ENCODE measurements at places on chromosomes 5 and 9.

GRCh38 chr5:1780614-1780930 lies 19.1 kb downstream of the MRPL36 start:
- no peak for DNase-seq

DNA sequence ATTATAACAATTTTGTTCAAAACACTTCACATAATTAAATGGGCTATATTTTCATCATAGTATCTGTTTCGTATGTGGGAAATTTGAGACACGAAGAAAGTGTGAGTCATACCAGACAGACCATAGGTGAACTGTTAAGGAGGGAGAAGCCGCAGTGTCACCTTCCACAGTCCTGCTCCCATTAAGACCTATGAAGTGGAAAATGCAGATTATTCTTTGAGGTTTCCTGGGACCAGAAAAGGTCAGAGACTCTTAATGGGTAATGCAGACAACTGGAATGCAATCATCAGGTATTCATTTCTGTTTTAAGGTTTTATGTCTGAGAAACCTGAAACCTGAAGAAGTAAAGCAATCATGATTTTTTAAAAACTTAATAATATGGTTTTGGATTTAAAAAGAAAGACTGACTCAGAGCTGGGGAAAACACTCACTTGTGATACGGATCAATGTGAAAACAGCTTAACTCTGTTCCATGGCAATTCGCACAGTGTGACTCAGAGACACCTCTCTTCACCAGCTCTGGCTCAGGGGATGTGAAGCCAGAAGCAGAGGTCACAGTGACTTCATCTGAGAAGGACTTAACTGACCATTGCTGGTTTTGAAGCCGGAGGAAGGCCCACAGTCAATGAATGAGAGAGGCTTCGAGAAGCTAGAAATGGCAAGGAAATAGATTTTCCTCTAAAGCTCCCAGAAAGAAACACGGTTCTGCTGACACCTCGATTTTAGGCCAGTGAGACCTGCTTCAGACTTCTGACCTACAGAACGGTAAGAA lies 17.2 kb upstream of the GCNT1 start:
- no peak for DNase-seq

GRCh38 chr5:5788793-5789192 lies 366.3 kb downstream of the ICE1 start:
- no peak for DNase-seq

DNA sequence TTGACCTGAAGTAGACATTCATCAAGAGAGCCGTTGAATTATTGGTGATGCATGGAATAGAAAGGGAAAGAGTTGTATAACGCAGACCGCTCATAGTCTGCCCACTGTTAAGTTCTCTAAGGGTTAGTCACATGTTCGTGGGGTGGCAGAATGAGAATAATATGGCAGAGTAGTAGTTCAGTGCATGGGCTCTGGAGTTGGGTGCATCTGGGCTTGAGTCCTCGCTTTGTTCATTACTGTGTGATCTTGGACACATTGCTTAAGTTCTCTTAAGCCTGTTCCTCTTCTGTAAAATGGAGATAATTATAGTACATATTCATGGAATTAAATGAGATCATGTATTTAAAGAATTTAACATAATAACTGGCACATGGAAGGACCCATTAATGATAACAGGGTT lies 23.6 kb downstream of the TNPO1 start:
- DNase-seq: no peak

GRCh38 chr9:114516913-114517312 lies 11.6 kb upstream of the WHRN start:
- DNase-seq: no peak

- no peak for DNase-seq
Measured at GRCh38 chr5:133347039-133347438, 265.3 kb downstream of the FSTL4 start.

DNA sequence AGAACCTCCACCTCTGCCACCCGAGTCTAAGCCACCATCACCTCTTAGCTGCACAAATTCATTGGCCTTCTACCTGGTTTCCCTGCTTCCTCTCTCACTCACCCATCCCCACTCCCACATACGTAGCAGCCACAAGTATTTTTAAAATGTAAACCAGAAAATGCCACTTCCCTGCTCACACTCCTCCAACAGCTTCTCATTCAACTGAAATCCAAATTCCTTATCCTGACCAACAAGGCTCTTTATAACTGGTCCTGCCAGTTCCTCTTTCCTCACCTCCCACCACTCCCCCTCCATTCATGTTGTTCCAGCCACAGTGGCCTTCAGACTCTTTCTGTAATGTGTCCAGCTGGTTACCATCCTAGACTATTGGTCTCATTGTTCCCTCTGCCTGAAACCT lies 25.0 kb upstream of the PALM2AKAP2 start:
- DNase-seq: no peak

DNA sequence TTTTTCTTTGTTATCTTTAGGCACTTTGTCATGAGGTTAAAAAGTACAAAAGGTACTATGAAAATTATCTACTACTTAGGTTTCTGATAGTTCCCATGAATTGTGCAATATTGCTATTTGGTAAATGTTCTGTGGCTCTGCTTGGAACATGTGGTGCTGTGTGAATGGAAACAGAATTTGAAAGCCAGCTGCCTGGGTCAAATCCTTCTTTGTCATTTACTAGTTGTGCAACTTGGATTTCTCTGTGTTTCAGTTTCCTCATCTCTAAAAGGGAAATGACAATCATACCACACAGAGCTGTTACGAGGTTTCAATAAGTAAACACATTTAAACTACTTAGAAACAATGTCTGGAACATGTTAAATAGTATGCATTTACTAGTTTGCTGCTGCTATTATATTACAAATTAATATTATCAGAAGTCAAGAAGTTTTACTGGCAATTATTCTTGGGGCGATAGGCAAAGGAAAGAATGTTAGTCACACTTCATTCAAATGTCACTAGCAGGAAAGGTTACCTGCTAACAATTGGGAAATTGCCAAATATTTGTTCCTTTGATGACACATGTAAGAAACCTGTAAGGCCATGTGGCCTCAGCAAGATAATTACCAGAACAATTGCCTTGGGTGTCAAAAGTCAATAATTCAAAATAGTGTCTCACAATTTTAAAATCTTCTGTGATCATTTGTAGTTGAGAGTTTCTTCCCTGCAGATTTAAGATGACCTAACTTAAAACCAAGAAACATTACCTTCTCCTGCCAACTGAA lies 184.8 kb downstream of the KIAA0825 start:
- no peak for DNase-seq

GRCh38 chr9:127523312-127523851 lies 72.1 kb downstream of the LRSAM1 start:
- DNase-seq: no peak

DNA sequence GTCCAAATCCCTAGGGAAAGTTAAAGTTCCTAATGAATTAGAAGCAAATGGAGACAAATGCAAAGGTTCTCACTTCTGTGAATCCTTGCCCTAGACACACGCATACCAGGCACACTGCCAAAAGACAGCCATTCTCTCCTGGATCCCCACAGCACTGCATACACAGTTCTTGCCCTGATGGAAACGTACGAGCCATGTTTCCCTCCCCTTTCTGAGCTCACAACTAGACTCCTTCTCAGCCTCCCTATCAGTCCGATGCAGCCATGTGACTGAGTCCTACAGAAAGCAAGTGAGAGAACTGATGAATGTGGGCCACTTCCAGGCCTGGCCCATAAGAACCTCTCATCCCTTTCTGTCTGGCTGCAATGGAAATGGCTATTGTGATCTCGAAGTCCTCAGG lies 92.0 kb downstream of the ZNF608 start:
- DNase-seq: no peak

DNA sequence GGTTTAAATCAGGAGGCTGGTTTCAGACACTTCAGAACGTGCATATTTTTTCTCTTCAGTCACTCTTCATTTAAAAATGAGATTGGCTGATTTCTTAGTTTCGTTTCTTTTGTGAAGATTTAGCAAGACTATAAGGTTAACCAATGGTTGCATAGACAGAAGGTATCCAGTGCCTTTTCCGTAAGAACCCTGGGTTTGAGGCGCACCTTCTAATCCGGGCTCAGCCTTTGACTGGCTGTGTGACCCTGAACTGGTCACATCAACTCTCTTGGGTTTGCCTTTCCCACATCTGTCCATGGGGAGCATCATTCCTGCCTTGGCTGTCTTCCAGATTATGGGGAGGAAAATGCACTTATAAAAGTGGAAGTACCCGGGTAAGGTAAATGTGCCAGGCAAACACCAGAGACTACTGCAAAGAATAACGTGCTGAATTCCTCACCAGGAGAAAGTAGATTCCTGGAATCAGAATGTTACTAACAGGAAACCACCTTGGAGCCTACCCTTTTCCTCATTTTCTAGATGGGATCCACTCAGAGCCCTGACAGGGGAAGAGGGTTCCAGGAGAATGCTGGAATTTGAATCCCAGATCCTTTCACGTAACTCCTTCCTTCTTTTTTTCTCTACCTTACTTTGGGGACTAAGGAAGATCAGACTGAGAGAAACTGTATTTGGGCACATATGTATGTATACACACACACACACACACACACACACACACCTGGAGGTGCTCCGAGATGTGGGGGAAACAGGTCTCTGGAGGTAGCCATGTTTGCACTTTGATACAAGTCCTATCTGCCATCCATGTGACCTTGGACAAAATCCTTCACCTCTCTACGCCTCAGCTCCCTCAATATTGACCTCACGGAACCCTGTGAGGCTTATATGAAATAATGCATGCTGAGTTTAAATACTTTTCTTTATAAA lies 6.8 kb downstream of the HAND1 start:
- DNase-seq: no peak

All from activated T-helper 1 cell treated with Interleukin-2 at 50 U/mL for 16 hours (primary cell).